Stimulated activated CD4-positive, alpha-beta T cell treated with anti-CD3 and anti-CD28 coated beads, Interleukin-2, amount 100 ng/mL, for 48 hours (primary cell): ENCODE measurements at places on chromosomes 11 and 22.

DNA sequence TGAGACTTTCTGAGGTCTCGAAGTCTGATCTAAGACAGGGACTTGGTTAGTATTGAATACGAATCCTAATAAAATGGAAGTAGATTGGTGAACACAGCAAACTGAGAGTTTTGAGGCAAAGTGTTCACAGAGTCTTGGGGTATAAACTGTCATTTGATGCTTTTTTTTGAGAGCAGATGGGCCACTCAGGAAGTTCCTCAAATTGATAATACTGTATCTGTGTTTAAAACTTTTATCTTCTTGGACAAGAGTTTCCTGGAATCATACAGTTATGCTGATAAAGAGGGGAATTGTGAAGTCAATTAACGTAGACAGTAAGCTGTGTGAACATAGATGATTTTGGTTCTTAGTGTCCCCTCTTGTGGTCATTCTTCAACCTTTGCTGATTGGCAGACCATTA, 80.0 kb upstream of the CLPB start:
- no peak for DNase-seq

GRCh38 chr11:44906649-44907048, 44.0 kb downstream of the TP53I11 start:
- DNase-seq: no peak

GRCh38 chr11:77107950-77108349, 5.3 kb downstream of the OMP start:
- DNase-seq: no peak

DNA sequence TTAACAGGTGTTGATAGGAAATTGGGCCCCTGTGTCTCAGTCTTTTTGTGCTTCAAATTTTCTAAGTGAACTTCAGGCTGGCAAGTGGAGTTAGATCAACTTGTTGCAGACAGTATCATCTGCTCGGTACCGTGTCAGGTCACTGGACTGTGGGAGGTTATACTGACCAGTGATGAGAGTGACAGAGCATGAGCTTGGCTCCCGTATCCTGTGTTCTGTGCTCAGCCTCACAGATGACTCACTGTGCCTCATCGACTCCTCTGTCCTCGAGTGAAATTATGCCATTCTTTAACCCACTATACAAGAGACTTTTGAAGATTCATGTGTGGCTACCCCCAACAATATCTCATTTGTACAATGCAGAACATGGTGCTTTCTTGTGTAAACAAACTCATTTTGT, 7.9 kb downstream of the GRAP2 start:
- no peak for DNase-seq

- DNase-seq: no peak
Measured at GRCh38 chr11:79090191-79090705, 350.6 kb downstream of the TENM4 start.

DNA sequence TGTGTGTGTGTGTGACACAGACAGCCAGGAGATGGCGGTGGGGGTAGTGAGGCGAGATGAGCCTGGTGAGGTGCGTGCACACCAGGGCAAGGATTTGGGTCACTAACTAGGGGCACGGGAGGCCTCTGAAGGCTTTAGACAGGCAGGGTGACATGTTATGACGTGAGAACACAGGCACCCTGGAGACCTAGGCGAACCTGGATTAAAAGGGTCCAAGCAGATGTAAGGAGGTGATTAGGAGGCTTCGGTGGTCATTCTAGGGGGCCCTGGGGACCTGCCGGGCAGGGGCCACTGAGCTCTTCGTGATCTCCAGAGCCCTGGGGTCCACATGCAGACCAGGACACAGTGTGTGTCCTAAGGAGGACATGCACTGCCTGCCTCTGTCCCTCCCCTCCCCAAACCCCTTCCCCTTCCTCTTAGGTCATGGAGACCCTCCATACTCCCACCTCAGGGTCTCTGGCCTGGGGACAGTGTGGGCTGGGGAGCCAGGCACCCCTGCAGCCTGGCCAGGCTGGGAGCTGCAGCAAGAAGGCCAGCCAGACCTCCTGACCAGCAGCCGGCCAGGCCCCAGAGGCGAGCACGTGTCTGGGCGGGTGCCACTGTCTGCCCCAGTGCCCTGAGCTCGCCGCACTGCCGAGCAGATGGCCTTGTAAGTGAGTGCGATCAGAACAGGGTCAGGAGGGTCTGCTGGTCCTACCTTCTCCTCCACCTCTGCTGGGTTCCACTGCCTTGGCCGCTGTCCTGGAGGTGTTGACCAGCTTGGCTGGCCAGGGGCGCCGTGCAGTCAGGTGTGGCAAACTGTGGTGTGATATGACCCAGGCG, 32.1 kb downstream of the IFT27 start:
- no peak for DNase-seq

DNA sequence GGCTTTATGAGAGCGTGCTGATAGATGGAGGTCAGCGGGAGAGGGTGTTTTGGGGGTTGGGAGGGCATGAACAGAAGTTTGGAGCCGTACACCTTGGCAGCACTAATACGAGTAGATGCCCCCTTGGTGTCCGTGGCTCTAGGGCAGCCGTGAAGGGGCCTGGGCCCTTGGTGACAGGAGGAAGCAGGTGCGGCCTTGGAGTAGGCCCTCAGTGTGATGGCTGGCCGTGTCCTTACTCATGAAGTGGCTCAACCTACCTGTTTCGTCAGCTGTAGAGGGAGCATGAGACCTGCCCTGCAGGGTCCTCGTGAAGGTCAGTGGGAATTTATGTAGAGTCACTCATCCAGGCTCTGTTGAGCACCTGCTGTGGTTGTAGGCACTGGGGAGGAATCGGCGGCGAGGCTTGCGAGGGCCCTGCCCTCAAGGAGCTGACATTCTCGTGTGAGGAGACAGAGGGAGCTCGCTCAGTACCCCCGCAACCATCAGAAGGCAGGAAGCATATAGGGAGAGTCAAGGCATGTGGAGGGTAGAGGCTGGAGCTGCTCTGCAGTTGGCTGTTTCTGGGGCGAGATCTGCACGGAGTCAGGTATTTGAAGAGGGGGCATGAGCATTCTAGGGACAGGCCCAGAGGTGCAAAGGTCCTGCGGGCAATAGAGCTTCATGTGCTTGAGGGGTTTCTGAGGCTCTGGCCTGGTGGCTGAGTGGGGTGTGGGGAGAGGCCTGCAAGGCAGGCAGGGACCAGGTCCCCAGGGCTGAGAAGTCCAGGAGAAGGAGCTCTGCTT, 39.6 kb downstream of the TBC1D22A start:
- DNase-seq: no peak
